ENCODE measurements at places on chromosomes 4 and X. TPM values are rescaled to one million over a fixed set of nuclear protein-coding genes. Genes with fewer than 3 reads are reported as not detected.

IL2RG gene
- total RNA-seq: not detected

CXorf49 gene
- not detected for total RNA-seq

ADGRG4 gene
- total RNA-seq: 0.25 TPM

JADE3 gene
- total RNA-seq: 4.6 TPM

NPNT gene
- not detected for total RNA-seq

TASL gene
- total RNA-seq: not detected

F11 gene
- total RNA-seq: not detected

HTN1 gene
- not detected for total RNA-seq

AMBN gene
- not detected for total RNA-seq

NCBP2L gene
- total RNA-seq: not detected

SLC26A1 gene
- 0.22 TPM for total RNA-seq

GAGE12E gene
- total RNA-seq: not detected

RBM46 gene
- not detected for total RNA-seq

IRS4 gene
- total RNA-seq: not detected

POLN gene
- total RNA-seq: 1.8 TPM

NAT8L gene
- 0.38 TPM for total RNA-seq

MAOA gene
- total RNA-seq: 0.76 TPM

SLC10A6 gene
- total RNA-seq: not detected

RIPPLY1 gene
- not detected for total RNA-seq

RAB9B gene
- total RNA-seq: 0.89 TPM

MSL3 gene
- total RNA-seq: 19.6 TPM

MAGEB2 gene
- not detected for total RNA-seq

SHISA3 gene
- total RNA-seq: not detected

HDAC8 gene
- total RNA-seq: 20.0 TPM

CFAP47 gene
- total RNA-seq: not detected

ANTXR2 gene
- total RNA-seq: 87.5 TPM

DDX53 gene
- not detected for total RNA-seq

MAGEA9B gene
- not detected for total RNA-seq

CTAG1B gene
- total RNA-seq: not detected

SERTM2 gene
- not detected for total RNA-seq

TRIM2 gene
- 26.4 TPM for total RNA-seq

HTR2C gene
- not detected for total RNA-seq

SUPT20HL1 gene
- total RNA-seq: not detected

VCX gene
- not detected for total RNA-seq

UGT2B15 gene
- total RNA-seq: not detected

SLC9B1 gene
- total RNA-seq: not detected

RS1 gene
- total RNA-seq: not detected

FAM53A gene
- total RNA-seq: 15.3 TPM

MGAT4D gene
- total RNA-seq: not detected

GPRASP2 gene
- 16.4 TPM for total RNA-seq
